ENCODE measurements at places on chromosomes 1 and 21.

DNA sequence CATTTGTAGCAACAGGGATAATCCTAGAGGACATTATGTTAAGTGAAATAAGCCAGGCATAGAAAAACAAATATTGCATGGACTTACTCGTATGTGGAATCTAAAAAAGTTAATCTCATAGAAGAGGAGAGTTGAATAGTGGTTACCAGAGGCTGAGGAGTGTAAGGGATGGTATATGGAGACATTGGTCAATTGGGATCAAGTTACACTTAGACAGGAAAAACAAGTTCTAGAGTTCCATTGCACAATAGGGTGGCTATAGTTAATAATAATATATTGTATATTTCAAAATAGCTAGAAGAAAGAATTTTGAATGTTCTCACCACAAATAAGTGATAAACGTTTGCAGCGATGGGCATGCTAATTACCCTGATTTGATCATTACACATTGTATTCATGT lies 354.6 kb downstream of the SEC16B start:
- no peak for DNase-seq

DNA sequence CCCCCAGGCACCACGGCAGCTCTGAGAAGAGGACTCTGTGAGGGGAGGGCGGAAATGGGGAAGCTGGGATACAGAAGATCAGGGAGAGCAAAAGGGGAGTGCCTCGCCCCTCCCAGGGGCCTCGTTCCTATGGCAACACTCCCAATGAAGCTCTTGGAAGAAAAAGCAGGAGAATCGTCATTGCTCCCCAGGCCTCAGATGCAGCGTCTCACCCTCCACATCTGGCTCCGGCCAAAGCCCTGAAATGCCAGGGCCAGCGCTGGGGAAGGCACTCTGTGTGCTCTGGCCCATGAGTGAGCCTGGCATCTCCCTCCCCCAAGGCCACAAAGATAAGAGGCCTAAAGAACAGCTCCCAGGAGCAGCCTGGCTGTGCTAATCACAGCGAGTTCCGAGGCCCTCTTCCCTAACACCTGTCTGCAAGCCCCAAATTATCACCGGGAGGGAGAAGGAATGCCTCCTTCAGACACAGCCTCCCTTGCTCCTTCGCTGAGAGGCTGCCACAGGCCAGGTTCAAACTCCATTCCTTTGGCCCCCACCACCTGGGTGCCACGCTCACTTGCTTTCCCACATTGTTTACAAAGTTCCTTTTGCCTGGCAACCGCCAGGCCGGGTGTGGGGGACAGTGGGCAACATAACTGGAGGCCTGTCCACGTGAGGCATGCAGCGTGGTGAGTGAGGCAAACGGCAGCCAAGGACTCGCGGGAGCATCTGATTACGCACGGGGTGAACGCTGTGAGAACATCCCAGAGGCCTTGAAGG lies 27.8 kb downstream of the ECE1 start:
- DNase-seq: no peak

DNA sequence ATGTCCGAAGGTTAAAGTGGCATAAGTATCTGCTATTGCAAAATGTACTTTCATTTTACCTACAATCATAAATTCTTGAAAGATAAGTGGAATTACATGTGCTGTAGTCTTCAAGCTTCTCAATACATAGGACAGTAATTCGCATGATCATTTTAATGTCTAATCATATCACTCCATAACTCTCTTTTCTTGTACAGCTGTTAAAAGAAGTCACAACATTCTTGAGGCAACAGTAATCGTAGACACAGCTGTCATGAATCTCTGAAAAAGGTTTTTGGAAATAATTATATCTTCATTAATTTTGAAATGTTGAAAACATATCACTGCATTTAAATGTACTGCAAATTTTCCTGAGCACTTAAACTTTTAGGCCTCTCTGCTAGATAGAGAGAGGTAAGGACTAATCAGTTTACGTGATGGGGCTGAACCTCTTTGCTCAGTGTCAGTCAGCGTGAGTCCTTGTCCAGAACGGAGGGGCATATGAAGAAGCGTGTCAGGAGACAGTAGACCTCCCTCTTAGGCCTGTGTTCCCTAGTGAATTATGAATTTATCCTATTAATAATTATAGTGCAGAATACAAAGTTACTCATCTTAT lies 133.4 kb downstream of the NEK7 start:
- DNase-seq: no peak

- no peak for DNase-seq
Observed at GRCh38 chr1:236575523-236575922, 28.8 kb downstream of the HEATR1 start.

- no peak for DNase-seq
Observed at GRCh38 chr1:10799726-10800125, 3.3 kb upstream of the CASZ1 start.

- DNase-seq: no peak
Observed at GRCh38 chr1:119745034-119745433, 23.7 kb downstream of the HMGCS2 start.

Measured in activated T-cell treated with anti-CD3 and anti-CD28 coated beads for 48 hours (primary cell).